ENCODE measurements at places on chromosomes 7 and 10.
A peak's percentile ranks its signal among the peaks of the same experiment; 100 is the strongest.

GRCh38 chr10:73965890-73966768 lies 31.8 kb upstream of the VCL start:
- peak; percentile 99 for DNase-seq

GRCh38 chr10:24882047-24882698 lies 70.2 kb downstream of the PRTFDC1 start:
- peak; percentile 87 for DNase-seq

DNA sequence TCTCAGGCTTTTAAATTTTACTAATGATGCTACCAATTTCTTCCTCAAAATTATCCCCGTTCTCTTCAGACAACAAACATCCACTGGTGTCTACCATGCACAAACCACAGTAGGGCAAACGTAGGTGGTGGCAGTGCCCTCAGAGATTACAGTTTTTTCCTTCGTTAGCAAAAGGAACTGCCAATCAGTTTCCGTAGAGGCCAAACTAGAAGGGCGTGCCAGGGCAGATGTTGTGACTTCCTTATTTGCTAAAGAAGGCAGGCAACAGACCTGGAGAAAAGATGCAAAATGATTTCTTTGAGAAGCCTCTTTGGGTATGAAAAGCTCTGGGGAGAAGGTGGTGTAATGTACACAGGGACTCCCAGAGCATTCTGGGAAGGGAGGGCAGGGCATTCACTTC lies 7.6 kb upstream of the FAM180A start:
- DNase-seq: no peak

- no peak for DNase-seq
Measured at GRCh38 chr7:16603633-16604032, 41.9 kb downstream of the ANKMY2 start.

DNA sequence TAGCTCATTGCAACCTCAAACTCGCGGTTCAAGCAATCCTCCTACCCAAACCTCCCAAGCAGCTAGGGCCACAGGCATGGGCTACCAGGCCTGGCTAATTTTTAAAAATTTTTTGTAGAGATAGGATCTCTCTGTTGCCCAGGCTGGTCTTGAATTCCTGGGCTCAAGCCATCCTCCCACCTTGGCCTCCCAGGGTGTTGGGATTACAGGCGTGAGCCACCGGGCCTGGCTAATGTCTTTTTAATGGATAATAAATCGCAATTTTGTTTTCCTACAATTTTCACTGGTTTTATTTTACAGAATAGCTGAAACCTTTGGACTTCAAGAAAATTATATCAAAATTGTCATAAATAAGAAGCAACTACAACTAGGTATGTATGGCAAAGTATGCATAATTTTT lies 10.9 kb downstream of the NUB1 start:
- DNase-seq: no peak

DNA sequence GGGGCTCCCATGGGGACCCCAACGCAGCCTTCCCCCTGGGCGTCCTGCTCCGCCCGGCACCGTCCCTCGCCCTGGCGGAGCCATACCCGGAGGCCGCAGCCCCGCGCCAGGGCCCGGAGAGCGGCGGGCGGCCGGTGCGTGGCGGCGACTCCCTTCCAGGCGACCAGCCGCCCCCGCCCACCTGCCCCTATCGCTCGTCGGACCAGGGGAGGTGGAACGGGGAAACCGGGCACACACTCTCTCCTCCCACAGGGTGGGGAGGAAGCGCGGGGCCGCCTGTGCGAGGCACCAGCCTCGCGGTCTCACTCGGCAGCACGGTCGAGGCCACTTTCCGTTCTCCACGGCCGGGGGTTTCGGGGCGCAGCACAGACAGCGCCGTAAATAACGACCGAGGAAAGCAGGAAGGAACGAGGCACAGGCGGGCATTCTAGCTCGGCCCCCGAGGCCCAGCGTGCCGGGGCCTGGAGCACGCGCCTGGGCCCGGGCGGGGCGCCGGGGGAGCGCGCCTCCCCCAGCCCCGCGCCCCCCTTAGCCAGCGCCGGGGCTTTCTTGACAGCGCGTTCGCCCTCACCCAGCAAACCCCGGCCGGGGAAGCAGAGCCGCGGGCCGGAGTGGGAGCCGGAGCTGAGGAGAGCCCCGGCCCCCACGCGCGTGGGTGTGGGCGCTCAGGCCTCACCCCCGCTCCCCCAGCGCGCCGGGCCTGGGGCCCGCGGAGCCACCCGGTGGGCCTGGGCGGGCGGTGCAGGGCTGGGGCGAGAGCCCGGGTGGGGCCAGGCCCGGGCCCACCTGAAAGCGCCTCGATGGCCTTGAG lies 936 bp downstream of the IGF2BP3 start:
- DNase-seq: no peak

DNA sequence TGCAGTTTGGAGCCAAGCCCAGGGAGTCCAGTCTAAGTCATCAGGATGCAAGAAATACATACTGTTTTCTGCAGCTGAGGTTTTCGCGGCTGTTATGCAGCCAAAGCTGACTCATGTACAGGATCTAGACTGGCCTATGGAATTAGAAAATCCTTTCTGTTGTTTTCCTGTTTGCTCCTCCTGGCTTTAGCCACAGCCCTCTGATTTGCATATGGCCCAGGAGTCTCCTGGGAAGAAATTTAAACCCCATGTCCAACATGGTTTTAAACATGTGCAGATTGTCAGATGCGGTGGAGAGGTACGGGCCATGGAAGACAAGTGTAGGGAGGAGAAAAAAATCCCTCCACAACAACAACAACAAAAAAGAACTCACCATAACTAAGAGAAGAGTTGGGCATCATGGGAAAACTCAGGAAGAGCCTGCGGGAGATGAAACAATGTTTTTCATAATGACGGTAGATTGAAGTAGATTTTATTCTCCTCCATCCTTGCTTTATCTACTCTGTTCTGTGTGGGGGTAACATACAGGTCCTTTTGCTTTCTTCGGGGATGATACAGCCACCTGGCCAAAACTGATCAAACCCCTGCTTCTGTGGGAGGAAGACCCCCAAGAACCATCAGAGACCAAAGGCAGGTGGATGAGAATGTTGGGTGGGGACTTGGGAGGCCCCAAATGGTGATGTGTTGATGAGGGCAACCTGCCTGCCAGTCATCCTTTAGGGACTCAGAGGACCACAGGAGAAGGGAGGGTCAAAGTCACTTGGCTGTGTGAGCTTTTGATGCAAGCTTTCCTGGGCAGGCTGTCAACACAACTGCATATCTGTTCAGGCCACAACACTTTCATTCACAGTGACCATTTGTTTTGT lies 29.8 kb upstream of the GNA12 start:
- peak; percentile 95 for DNase-seq

GRCh38 chr7:139931190-139931934 lies 102.3 kb downstream of the TBXAS1 start:
- DNase-seq: no peak

Measured in fibroblast of pulmonary artery (primary cell).